ENCODE measurements at places on chromosomes 1 and 21. TPM values are rescaled to one million over a fixed set of nuclear protein-coding genes. Genes with fewer than 3 reads are reported as not detected.

Gene CLDN19
- not detected for total RNA-seq

Gene ARHGAP30
- 0.05 TPM for total RNA-seq

Gene EDARADD
- not detected for total RNA-seq

Gene CR1
- not detected for total RNA-seq

Gene FOXJ3
- 26.6 TPM for total RNA-seq

Gene FAM151A
- not detected for total RNA-seq

Gene LCE1D
- not detected for total RNA-seq

Gene CHTOP
- total RNA-seq, result 31.8 TPM

Gene THBS3
- total RNA-seq, result 23.8 TPM

Gene FCRLB
- 3.7 TPM for total RNA-seq

Gene FMOD
- 48.1 TPM for total RNA-seq

Measured in smooth muscle cell of the umbilical artery (primary cell).